ENCODE measurements at places on chromosomes 2 and 18. TPM values are rescaled to one million over a fixed set of nuclear protein-coding genes. Genes with fewer than 3 reads are reported as not detected.
A peak's percentile ranks its signal among the peaks of the same experiment; 100 is the strongest.

The GDF7 gene
- polyA plus RNA-seq: 0.25 TPM

DNA sequence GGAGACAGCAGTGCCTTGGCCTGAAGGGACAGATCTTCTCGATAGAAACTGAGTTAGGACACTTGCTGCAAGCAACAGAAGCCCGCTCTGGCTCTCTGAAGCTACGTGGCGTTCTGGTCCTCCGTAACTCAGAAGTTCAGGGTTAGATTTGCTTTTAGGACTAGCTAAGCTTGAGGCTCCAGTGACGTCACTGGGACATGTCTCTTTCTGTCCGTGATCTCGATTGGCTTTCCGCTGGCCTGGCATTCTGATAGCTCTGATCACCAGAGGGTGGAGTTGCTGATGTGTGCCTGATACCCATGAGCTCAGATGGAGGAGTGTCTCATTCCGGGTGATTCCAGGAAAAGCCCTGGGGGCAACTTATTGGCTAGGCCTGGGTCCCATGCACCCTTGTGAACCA, 75.0 kb downstream of the GLI2 start:
- DNase-seq: peak; percentile 14

The SLC30A3 gene
- polyA plus RNA-seq: 7.3 TPM

- no peak for DNase-seq
Observed at GRCh38 chr2:164538240-164538866, 82.9 kb downstream of the GRB14 start.

The ELOA2 gene
- not detected for polyA plus RNA-seq

DNA sequence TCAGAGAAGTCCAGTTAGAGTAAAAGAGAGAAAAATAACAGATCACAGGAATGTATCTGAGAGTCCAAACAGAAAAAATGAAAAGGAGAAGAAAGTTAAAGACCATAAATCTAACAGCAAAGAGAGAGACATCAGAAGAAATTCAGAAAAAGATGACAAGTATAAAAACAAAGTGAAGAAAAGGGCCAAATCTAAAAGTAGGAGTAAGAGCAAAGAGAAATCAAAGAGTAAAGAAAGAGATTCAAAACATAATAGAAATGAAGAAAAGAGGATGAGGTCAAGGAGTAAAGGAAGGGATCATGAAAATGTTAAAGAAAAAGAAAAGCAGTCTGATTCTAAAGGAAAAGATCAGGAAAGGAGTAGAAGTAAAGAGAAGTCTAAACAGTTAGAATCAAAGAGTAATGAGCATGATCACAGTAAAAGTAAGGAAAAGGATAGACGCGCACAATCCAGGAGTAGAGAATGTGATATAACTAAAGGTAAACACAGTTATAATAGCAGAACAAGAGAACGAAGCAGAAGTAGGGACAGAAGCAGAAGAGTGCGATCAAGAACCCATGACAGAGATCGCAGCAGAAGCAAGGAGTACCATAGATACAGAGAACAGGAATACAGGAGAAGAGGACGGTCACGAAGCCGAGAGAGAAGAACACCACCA, 52.4 kb downstream of the PPIG start:
- no peak for DNase-seq

The GYPC gene
- 113 TPM for polyA plus RNA-seq

DNA sequence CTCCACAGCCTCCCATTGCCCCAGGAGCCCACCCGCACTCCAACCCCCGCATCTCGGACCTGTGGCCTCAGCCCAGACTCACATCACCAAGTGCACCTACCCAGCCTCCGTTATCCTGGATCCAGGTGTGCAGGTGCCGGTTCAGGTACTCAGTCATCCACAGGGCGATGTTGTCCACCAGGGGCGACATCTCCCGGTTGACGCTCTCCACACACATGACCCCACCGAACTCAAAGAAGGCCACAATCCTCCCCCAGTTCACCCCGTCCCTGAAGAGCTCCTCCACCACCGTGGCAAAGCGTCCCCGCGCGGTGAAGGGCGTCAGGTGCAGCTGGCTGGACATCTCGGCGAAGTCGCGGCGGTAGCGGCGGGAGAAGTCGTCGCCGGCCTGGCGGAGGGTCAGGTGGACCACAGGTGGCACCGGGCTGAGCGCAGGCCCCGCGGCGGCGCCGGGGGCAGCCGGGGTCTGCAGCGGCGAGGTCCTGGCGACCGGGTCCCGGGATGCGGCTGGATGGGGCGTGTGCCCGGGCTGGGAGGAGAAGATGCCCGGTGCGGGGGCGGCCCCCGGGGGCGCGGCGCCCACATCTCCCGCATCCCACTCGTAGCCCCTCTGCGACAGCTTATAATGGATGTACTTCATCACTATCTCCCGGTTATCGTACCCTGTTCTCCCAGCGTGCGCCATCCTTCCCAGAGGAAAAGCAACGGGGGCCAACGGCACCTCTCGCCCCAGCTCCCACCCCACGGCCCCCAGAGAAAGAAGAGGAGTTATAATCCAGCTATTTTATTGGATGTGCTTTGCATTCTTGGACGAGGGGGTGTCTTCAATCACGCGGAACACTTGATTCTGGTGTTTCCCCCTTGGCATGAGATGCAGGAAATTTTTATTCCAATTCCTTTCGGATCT, 1.3 kb downstream of the BCL2 start:
- peak; percentile 80 for DNase-seq

- DNase-seq: no peak
Observed at GRCh38 chr2:216408426-216409290, 3.6 kb upstream of the SMARCAL1 start.

The PLB1 gene
- 0.86 TPM for polyA plus RNA-seq

- DNase-seq: no peak
Observed at GRCh38 chr2:70988726-70989648, 5.7 kb downstream of the TEX261 start.

DNA sequence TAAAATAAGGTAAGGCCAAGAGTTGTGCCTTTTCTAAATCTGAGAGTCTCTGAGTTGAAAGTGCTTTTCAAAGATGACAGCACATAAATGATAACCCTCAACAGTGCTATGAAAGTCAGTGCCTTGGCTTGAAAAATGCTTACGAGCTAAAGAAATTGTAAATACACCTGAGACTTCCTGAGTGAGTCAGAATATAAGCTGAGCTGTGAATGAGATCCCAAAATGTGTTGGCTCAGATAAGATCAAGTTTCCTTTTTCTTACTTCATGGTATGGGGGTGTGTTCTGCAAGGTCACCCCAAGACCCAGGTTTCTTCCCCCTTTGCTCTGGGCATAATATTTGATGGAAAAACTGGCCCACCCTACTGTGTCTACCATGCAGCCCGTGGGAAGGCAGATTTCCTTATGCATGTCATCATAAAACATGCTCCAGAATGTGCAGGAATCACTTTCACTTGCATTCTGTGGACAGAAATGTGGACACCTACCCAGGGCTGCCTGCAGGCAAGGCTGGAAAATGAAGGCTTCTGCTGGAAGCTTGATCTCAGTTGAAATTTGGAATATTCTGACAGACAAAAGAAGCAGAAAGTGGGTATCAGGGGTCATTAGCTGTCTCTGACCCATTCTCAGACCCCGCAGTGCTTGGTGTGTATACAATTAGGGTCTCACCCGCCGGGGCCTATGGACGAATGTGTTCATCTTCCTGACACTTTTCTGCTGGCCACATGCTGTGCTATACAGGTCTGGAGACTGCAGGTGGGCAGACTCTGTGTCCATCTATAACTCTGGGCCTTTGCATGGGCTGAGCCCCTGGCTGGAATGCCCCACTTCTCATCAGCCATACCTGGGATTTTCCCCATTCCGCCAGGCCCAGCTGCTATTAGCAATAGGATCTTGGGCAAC, 212.6 kb downstream of the SH3RF3 start:
- DNase-seq: no peak

DNA sequence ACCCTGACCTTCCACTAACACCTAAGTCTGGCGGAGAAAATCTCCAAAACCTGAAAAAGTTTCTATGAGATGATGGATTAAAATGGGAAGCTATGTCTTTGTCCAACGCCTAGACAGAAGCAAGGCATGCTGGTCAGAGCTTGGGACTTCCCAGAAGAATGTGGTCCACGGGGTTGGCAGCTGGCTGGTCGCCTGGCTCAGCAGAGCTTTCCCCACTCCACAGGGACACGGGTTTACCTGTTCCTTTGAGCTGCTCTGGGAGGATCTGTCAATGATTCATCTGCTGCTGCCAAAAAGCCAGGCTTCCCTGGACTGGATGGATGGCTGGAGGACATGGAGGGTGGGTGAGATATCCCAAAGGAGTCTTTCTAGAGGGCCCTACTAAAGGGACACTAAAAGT, 10.8 kb downstream of the MBOAT2 start:
- no peak for DNase-seq

- DNase-seq: no peak
Observed at GRCh38 chr18:30406728-30407127, 635.8 kb downstream of the DSC3 start.

The HRH4 gene
- polyA plus RNA-seq: not detected

- DNase-seq: no peak
Observed at GRCh38 chr2:61141151-61141550, 20.8 kb upstream of the C2orf74 start.

- no peak for DNase-seq
Observed at GRCh38 chr2:74845991-74846390, 12.1 kb downstream of the HK2 start.

DNA sequence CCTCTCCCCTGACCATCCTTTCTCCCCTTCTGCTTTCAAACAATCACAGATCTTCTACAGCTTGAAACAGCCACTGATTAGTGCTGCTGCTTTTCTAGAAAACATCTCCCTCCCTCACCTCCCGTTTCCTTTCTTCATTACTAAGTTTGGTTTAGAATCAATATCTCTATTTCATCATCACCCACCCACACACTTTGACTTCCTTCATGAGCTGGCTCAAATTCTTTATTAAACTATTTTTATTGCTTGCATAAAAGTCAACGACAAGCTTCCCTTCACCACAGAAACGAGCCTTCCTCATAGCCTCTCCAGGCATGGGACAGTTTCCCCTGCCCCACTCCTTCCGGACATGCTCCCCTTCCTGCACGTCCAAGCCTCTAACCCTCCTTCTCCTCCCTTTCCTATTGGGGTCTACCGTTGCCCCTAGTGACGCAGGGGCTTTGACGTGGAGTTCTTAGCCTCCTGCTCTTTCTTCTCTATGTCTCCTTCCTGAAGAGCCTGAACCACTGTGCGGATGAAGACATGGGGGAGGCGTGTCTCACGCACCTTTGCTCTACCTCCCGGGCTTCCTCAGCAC, 172.0 kb downstream of the AFF3 start:
- DNase-seq: no peak

- DNase-seq: no peak
Observed at GRCh38 chr2:144686518-144687215, 166.7 kb upstream of the ZEB2 start.

The DNER gene
- polyA plus RNA-seq: 13.6 TPM

Data from right cardiac atrium (tissue), 5 donors.